ENCODE measurements at places on chromosomes 5 and 9.

DNA sequence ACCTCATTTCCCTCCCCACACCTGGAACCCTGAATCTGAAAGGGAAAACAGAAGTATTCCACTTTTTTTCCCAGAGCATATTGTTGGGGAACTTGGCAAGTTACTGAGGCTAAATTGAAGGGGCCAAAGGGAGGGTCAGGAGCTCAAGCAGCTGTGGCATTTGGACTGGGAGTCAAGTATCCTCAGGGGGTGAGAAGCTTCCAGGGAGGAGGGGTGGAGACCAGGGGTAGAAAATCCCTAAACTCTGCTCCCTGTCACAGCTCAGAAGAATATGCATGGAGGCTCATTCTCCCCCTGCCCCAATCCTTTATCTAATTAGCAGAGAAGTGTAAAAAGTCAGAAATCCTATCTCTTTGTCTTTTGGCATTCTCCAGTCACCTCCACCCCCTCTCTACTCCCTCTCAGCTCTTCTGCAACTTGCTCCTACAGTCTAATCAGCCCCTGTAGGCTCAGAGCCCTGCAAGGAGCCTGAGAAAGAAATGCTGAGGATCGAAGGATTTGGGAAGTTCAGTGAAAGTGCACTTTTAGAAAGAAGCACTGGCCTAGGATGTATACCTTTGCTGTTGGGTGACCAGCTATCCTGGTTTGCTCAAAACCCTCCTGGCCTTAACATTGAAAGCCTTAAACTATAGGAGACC, 5.7 kb upstream of the WNT8A start:
- no peak for DNase-seq

GRCh38 chr9:69180670-69181069, 6.6 kb downstream of the TJP2 start:
- peak; percentile 93 for DNase-seq

DNA sequence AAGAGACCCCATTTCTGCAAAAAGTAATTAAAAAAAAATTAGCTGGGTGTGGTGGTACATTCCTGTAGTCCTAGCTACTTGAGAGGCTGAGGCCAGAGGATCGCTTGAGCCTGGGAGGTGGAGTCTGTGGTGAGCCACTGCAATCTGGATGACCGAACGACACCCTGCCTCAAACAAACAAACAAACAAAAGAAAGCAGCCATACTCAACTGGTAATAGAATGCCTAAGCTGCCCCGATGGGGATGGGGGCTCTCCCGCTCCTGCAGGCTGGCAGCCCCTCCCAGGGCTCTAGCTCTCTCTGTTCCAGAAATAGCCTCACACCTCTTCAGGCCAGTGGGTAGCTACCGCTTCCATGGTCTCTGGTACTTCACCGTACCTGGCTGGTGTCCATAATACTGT, 241.8 kb downstream of the FANCC start:
- no peak for DNase-seq

DNA sequence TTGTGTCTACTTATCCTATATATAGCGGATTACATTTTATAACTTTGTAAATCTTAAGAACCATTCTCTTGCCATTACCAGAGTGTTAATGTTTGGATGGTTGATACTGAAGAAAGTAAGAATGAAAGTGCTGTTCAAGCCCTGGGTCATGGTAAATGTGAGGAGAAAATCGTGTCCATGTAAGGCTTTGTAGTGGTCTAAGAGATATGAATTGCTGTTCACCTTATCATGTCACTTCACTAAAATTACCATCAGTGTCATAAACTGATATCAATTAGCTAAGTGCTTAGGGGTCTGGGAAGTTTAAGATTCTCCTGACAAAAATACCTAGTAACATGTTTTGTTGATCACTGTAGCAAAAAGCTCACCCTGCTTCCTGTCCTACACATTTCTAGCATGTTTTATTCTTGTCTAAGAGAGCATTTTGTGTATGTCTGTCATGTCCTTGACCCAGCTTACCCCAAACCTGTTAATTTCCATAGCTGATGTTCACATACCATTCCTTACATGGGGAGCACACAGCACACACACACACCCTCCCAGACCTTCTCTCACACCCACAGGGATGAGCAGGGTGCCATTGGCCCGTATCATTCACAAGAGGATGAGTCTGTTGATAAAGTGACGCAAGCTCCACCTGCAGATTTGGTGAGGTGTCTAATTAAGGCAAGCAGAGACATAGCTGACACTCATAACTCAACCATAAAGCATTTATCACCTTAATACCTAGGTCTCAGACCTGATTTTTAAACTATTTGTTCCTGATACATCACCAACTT, 125.1 kb upstream of the PAM start:
- DNase-seq, result no peak

DNA sequence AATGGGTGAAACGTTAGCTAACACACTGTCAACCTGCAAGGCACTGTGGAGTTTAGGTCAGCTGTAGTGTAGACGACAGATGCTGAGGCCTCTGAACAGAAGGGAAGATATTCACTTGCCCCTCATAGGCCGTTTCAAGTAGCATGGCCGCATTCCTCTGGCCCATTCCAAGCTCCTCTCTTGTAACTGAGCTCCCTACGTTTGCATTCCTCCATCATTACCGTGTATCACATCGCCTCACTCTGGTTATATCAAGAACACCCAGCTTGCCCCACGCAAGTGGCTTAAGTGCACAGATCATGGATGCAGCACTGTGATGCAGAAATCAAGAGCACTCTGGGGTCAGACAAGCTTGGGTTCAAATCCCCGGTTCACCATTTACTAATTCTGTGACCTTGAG, 43.3 kb downstream of the PRELID2 start:
- no peak for DNase-seq

DNA sequence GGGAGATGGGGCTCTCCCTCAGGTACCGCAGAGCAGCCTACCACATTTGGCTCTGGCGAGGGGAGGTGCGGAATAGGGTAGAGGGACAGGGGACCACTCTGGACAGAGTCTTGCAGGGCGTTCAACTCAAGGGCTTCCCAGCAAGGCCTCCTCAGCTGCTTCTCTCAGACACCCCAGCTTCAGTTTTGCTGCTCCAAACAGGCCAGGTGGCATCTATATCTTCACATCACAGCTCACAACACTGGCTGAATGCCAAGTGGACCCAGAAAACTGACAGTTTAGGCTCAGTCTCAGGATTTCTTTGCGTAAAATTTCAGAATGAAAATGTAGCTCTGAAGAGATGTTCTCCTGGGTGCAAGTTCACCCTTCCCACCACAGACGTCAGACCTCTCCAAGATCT, 592.6 kb upstream of the ADAMTS16 start:
- no peak for DNase-seq

DNA sequence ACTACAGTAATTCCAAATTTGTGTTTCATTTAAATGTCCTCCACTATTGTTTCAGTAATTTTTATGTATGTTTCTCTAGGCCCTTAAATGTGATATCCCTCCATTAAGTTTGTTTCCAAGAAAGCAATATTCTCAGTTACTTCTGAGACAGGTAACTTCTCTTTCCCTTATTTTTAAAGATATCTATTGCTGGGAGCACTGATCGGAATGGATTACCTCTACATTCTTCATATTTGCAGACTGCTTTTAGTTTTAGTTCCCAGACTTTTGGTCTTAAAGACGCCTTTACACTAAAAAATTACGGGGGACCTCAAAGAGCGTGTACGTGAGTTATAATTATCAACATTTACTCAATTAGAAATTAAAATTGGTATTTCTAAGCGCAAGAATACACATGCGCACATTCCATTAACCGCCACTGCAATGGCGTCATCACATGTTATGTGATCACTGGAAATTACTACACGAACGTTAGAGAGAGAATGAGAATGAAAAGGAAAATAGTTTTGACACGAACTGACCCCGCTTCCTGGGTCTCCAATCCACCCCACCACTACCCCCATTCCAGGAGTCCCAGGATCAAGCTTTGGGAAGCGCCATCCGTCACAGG, 519 bp upstream of the RAD50 start:
- no peak for DNase-seq

GRCh38 chr5:71684309-71684708, 34.8 kb upstream of the CARTPT start:
- DNase-seq, result no peak

Data from fibroblast of skin of left quadriceps (primary cell).